NCI-H2029 treated with DMSO at 0.1 percent for 48 hours (cell line): ENCODE measurements at places on chromosomes 11 and 22.

DNA sequence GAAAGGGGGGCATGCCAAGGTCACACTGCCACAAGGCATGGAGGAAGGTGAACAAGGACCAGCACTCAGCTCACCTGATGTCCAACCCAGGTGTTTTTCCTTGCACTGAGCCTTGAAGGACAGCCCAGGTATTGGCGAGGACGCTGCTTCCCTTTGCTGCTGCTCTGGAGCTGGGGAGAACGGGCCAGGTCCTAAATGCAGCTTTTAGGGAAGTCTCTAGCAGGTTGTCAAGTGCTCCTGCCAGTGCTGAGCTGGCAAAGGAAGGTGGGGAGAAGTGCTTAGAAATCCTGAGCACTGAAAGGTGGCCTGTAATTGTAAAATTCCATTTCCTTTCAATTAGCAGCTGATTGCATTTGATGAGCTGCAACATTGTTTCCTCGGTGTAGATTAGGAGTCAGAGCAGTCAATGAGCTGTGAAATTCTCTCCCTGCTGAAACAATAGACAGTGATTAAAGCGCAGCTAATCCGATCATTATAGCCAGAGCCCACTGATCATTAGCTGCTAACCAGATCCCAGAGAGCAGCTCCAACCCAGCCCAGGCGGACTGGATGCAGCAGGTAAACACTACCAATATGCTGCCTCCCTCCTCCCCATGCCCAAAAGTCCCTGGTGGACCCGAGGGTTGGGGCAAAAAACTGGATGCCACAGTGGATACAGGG is 507.6 kb downstream of the INSC start:
- no peak for DNase-seq

GRCh38 chr11:11545285-11546275 is 76.2 kb downstream of the GALNT18 start:
- DNase-seq: no peak

- no peak for DNase-seq
Observed at GRCh38 chr11:1064167-1064566, 10.5 kb upstream of the MUC2 start.

GRCh38 chr11:115607621-115608221 is 103.5 kb upstream of the CADM1 start:
- no peak for DNase-seq

- no peak for DNase-seq
Observed at GRCh38 chr11:96112192-96113128, 188.6 kb upstream of the MTMR2 start.

GRCh38 chr11:116413301-116414242 is 359.2 kb downstream of the BUD13 start:
- DNase-seq: peak; percentile 47

DNA sequence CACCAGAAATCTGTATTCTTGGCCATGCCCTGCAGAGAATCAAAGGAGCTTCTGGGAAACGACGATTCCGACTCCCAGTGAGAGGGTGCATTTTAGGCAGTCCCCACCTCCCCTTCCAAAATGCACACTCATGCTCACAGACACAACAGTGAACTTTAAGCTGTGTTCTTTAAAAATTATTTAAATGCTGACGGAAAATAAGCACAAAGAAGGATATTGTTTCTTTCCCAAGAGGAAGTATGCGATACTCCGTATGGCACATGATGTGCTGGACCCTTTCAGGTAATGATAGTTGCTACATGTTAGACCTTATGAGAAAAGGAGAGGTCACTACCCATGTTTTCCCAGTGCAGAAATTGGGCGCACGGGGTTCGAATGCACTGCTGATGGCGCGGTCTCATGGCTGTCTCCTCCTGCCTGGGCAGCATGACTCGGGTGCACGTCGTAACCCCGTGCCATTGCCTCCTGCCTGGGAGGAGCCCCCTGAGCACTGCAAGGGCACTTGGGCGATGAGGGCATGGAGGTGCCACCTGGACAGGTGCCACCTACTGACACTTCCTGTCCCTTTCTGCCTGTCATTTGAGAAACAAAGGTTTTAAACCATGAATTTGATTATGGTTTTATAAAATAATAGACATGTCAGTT is 63.9 kb upstream of the CTTN start:
- no peak for DNase-seq

DNA sequence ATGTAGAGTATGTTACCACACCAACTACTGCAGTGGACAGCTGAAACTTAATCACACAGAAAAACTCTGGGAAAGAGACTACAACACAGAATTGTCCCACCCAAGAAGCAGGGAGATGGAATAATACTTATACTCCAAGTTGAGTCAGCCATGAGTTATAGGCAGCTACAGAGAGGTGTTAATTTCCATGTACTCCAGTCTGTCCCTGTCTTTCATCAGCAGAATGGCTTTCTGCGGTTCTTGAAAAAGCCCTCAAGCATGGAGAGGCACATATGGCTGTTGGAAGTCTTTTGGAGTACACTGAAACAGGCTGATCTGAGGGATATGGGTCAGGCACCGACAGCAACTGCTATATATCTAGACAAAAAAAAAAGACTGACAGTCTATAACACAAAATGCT is 219.5 kb downstream of the DLG2 start:
- no peak for DNase-seq

GRCh38 chr11:15074206-15075161 is 1.1 kb downstream of the CALCB start:
- peak; percentile 85 for DNase-seq

- DNase-seq: no peak
Observed at GRCh38 chr11:127600674-127601073, 600.1 kb upstream of the KIRREL3 start.

GRCh38 chr11:74696500-74696899 is 34.7 kb downstream of the CHRDL2 start:
- no peak for DNase-seq

GRCh38 chr22:30674482-30674881 is 6.8 kb upstream of the DUSP18 start:
- DNase-seq: no peak

- DNase-seq: no peak
Observed at GRCh38 chr22:40547729-40548143, 88.8 kb downstream of the MRTFA start.

- no peak for DNase-seq
Observed at GRCh38 chr11:95567685-95568084, 221.9 kb downstream of the FAM76B start.

DNA sequence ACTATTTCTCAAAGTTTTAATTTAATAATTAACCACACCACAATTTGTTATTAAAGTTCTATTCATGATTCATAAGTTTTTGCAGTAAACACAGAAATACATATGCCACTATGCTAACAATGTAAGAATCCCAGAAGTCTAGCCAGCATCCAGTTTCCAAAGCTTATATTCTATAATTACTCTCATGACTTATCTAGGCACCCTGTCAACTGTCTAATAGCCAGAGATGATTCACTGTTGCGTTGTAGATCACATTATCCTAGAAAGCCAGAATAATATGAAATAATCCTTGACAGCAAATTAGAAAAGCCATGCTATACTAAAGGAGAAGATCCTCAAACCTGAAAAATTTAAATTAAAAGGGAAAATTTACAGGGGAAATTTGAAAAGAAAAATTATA is 141.0 kb downstream of the SOX6 start:
- no peak for DNase-seq

DNA sequence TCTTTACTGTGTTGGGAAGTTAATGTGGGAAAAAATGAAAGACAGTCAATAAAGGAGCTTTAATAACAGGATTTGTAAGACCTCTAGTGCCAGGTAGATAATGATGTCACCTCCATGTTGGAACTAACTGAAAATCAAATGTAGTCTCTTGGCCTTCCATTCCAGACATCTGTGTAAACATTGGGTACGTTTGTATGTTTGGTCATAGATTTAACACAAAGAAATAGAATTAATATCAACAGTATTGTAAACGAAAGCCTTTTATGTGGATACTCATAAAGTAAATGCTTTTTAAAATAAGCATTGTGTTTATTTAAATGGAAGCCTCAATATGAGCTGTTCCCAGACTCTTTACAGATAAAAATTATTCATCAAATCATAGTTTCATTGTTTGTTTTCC is 605.7 kb downstream of the METTL15 start:
- peak; percentile 41 for DNase-seq

DNA sequence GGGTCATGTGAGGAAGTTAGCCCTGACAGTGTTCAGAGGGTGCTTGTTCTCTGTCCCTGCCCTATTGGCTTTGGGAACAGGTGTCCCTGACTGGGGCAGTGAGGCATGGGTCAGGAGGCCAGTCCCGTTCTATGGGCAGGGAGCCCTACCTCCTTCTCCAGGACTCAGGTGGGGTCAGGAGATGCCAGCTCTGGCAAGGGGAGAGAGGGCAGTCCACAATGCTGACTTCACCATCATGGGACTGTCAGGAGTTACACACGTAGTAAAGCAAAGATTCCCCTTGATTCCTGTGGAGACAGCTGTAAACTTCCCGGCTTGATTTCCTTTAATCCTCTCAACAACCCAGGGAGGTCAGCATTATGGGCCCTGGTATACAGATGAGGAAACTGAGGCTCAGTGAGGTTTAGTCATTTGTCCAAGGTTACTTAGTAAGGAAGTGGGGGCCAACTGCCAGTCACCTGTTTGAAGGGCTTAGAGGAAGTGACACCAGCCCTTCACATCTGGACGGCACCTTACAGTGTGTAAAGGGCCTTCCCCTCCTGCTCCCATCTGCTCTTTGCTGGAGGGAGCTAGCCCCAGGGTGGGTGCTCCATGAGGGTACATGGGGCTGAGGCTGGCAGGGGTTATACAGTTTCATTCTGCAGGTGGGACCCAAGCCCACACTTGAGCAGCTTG is 11.9 kb downstream of the MICALL1 start:
- no peak for DNase-seq

GRCh38 chr11:43408277-43408676 is 49.6 kb downstream of the TTC17 start:
- DNase-seq: no peak

DNA sequence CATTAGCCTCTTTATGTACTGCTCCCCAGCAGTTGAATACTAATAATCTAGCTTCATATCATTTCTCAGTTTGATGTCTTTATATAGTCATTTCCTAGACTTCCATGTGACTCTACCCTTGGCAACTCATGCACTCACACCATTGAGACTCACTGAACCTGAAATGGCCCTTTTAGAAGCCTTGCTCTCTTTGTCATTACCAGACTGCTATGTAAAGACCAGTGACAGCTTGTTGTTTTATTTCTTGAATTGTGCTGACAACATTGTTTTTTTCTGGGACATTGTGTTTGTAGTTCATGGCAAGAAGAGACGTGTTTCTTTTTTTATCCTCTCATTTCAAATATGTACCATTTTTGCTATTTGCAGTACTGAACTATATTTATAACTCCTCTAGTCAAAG is 256.5 kb downstream of the CNTN5 start:
- no peak for DNase-seq

DNA sequence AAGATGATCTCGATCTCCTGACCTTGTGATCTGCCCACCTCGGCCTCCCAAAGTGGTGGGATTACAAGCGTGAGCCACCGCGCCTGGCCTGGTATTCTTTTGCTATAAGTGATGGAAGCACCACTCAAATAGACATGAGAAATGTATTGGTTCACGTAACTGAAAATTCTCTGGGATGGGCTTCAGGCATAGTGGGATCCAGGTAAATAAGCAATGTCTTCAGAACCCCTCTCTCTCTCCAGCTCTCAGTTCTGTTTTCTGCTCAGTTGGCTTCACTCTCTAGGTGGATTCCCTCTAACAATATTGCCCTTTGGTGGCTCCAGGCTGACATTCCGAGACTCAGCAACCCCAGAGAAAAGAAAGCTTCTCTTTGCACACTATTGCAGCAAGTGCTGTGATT is 889 bp upstream of the LHFPL7 start:
- DNase-seq: no peak

DNA sequence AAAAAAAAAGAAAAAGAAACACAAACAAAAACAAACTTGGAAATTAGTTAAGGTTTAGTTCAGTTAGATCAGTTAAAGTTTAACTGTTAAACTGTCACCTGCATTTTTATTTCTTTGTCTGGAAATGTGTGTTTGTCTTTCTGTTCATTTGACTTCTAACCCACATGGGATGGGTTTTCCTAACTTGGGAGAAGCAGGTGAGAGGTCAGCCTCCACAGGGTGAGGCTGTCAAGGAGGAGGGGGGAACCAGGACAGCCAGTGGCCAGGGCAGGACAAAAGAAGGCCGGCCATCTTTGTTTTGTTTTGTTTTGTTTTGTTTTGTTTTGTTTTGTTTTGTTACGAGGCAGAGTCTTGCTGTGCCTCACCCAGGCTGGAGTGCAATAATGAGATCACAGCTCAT is 13.4 kb upstream of the GCAT start:
- no peak for DNase-seq

DNA sequence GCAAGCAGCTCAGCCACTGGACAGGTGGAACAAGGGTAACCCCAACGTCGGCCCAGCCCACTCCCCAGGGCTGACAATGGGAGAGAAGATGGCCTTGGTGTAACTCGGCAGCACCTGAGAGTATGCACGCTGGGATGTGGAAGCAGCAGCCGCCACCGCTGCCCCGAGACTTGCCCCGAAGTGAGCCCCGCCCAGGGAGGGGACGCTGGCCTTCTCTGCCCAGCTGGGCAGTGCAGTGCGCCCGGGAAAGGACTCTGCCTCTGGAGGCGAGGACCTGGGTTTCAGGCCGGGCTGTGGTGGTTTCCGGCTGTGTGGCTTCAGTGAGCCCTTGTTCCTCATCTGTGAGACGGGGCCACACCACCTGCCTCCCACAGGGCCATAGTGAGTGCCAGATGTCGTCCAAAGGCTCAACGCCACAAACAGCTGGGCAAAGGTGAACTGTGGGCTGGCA is 8.6 kb upstream of the POLDIP3 start:
- DNase-seq: no peak
